ENCODE measurements at places on chromosomes 1 and 21.

DNA sequence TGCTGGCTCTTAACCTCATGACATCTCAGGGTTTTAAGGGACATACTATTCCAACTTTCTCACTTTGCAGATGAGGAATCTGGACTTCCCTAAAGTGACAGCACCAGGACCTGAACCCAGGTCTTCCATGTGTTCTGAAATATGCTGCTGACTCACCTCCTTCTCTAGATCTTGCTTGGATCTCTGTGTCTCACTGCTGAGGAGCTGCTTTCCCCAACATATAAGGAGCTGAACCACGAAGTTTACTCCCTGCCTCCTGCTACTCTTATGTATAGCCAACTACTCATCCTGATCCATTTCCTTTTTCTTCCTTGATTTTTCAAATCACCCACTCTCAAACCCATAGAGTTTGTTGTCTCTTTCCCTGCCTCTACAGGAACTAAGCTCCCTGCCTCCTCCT is 38.2 kb downstream of the ALG14 start:
- DNase-seq = no peak

- DNase-seq = no peak
Observed at GRCh38 chr21:38249256-38249655, 7.5 kb upstream of the KCNJ15 start.

DNA sequence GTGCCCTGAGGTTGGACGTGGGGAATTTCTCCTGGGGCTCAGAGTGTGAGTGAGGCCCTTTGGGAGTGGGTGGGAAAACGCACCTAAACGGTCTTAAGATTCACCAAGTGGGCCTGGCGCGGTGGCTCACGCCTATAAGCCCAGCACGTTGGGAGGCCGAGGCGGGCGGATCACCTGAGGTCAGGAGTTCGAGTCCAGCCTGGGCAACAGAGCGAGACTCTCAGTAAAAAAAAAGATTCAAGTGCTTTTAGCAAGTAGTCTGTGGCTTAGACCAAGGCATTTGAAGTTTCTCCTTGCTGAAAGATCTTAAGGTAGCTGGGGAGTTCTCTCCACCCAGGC is 1.4 kb downstream of the RPS8 start:
- DNase-seq = no peak

DNA sequence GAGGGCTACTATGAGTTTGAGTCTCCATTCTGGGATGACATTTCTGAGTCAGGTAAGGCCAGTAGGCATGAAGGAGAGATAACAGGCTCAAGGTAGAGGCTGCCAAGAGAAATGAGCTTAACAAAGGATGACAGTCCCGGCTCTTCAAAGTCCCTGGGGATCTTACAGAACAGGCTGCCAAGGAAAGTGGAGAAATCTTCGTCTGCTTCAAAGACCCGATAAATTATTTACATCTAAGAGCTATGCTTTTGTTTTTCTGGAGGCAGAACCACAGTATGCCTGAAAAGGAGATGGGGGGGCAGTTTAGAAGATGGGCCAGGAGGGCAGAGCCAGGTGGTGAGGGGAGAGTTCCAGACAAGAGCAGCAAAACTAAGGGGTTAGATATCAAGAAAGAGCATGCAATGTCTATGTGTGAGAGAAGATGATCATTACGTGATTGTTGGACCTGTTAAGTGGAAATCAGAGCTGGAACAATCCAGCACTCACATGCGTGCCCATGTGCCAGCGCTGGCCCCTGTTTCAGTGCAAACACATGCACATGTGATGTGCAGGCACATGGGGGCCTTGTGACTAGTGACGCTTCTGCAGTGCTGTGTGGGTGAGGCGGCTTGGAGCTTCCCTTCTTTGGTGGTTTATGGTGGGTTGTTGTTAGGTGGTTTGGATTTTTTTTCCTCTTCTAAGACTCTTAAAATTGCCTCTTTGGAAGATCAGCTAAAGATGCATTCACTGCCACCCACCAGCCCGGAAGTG is 25.7 kb downstream of the CAMK1G start:
- DNase-seq = no peak

GRCh38 chr1:21289700-21290545 is at the start of gene ECE1:
TSS of gene ECE1 (minus strand) at chr1:21290463. CDS start at chr1:21290414, 49 bp downstream.
- no peak for DNase-seq

GRCh38 chr1:70978623-70979022 is 69.0 kb downstream of the PTGER3 start:
- no peak for DNase-seq

DNA sequence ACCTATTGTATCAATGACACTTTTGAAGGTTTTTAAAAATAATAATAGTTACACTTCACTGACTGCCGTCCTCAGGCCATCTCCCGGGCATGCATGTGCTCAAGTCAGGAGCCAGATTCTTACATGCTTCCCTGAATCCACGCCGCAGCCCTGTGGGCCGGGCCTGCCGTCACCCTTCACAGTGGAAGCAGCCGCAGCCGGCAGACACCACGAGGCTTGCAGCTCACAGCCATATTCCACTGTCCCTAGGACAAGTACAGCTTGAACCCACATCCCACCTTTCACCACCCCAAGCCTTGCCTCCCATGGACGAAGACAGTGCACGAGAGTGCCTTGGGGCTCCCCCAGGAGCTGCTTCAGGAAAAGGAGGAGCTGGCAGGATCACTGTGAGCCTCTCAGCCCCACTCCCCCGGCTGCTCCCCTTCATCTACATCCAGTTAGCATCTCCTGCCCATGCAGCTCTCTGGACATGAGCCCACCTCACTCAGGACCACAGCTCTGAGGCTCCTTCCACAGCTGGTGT is 77.2 kb downstream of the POFUT2 start:
- DNase-seq = no peak

DNA sequence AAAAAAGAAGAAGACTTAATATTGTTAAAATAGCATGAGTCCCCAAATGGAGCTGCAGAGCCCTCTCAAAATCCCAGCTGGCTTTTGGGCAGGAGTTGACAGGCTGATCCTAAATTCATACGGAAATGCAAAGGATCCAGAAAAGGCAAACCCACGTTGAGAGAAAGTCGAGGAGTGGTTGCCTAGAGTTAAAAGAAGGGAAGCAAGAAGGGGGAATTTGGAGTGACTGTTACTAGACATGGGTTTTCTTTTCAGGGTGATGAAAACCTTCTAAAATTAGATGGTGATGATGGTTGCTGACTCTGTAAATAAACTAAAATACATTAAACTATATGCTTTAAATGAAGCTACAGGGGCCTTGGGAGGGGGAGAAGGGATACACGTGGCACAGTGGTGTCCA is 1.6 kb downstream of the DNMT3L start:
- no peak for DNase-seq

DNA sequence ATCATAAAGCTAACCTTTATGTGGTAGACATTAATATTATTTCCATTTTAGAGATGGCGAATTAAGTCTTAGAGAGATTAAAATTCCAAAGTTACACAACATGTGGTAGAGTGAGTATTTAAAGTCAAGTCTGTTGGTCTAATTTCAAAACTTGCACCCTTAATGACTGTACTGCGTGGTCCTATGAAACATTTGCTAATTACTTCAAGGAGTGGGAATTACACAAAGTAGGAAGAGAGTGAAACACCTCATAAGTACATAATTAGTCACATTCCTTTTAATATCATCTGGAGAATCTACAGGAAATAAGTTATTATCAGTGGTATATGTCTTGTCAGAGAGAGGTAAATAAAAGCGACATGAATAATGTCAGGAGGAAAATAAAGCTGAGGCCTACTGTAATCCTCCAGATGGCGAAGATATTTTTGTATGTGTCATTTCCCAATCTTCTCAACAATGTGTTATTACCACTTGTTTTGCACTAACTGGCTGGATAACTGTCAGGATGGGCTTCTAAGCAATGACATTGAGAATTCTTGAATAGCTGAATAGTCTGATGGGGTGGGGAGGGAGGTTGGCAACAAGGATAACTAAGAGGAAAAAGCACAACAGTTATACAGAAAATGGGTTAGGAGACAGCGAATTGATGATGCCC is 95.5 kb downstream of the TNFSF18 start:
- peak; percentile 71 for DNase-seq

GRCh38 chr1:22879445-22879844 is 93.2 kb downstream of the LACTBL1 start:
- DNase-seq = no peak

DNA sequence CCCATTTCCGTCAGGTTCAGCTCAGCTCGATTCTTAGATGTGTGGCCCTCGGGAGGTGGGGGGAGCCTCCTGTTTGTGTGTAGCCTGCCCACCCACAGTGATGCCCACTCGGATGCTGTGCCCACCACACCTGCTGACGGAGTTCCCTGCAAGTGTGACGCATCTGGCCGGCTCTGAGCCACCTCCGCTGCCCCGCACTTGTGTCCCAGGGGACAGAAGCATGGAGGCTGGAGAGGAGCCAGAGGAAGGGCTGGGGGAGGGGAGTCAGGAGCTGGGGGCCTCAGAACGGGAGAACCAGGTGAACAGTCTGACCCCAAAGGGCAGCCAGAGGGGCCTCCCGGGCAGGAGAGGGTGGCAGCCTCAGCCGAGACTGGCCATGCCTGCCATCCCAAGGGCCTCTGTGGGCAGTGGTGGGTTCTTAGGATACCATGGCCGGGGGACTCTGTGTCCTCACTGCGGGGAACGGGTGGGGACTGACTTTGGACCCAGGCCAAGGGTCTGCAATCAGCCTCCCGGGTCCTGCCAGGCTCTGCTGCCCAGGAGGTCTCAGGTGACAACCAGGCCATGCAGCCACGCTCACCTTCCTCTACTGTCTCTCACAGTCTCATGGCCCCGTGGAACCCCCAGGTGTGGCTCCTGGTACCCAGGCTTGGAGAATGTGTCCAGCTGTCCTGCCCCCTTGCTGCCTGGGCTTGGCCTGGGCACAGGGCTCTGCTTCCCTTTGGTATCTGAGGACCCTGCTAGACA is 267.2 kb upstream of the VAMP3 start:
- DNase-seq = no peak

- peak; percentile 34 for DNase-seq
Observed at GRCh38 chr1:116878804-116879477, 30.8 kb upstream of the PTGFRN start.

DNA sequence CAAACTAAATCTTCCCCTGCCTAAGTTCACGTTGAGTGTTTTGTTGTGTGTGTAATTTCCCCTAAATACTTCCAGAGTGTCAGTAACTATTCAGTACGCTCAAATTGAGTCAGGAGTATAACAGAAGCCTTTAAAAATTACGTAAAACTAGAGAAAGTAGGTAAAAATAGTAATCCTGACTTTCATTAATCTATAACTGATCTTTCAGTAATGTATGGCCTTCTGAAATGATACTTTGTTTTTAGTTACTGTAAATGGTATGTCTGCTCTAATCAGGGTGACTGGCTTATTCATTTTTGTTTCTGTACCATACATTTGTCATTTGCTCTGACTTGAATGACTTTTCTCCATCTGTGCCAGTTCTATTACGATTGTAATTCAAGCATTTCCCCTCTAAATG is 29.4 kb downstream of the MIER1 start:
- DNase-seq = no peak

- no peak for DNase-seq
Observed at GRCh38 chr1:162145966-162146696, 76.6 kb downstream of the NOS1AP start.

- DNase-seq = peak; percentile 68
Observed at GRCh38 chr1:213987927-213988506, at the start of gene PROX1. TSS of gene PROX1 (plus strand) at chr1:213987973. CDS start at chr1:213996536, 8,563 bp downstream.

DNA sequence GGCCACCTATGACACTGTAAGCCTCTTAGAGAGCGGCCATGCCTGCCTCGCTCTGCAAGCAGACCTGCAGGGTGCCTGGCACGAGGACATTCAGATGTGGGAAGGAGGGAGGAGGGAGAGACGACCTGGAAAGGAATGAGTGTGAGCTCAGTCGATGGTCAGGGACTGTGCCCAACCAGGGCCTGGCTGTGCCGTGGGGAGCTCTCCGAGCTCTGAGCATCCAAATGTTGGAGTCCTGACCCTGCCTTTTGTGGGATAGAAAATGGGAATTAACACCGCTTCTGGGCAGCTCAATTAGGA is 7.3 kb downstream of the CSTB start:
- DNase-seq = no peak

DNA sequence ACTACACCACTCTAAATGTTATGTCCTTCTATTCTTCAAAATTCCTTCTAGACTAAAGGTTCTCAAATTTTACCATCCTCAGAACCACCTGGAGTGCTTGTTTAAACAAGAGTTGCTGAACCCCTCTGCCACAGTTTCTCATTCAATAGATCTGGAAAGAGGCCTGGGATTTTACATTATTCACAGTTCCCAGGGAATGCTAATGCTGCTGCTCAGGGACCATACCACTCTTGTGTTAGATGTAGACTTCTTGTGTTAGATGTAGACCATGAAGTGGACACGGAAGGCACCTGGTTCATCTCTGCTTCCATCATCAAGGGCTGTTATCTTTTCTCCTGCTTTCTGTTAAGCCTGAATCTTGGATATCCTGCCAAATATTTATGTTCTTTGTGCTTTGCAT is 31.3 kb upstream of the CCN1 start:
- no peak for DNase-seq

DNA sequence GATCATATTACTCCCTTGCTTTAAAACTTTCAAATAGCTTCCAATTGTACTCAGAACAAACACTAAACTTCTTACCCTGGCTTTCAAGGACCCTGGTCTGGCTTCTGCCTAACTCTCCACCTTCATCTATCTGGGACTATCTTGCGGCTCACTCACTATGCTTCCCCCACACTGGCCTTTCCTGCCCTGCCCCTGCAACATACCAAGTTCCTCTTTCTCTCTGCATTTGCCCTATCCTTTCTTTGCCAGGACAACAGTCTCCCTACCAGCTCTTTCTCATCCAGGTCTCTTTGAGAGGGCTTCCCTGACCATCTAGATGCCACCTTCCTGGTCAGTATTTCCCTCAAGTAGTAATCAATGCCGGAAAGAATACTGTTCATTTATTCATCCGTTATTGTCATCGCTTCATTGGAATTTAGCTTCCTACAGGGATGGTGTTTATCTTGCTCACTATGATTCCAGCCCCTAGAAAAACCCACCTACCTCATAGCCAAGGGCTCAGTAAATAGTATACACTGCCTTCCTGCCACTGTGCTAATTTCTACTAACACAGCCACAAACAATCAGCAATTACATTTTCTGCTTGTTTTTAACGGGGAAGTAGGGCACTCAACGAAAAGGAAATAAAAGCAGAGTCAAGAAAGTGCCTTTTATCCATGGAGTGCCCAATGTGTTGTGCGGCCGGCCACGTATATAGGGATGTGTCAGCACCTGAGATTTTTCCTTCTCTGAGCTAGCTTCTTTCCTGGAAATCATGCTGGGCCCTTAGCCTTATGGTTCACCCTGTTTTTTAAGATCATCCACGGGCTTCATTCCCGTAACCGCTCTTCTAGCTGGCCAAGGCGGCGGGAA is 521 bp upstream of the CDC7 start:
- no peak for DNase-seq

DNA sequence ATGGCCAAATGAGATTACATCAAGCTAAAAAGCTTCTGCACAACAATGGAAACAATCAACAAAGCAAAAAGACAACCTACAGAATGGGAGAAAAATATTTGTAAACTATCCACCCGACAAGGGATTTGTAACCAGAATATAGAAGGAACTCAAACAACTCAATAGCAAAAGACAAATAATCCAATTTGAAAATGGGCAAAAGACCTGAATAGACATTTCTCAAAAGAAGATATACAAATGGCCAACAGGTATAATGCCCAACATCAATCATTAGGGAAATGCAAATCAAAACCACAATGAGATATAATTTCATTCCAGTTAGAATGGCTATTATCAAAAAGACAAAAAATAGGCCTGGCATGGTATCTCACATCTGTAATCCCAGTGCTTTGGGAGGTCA is 140.0 kb downstream of the GLUL start:
- DNase-seq = no peak

GRCh38 chr1:35577071-35577998 is 4.2 kb downstream of the TFAP2E start:
- DNase-seq = no peak

- DNase-seq = no peak
Observed at GRCh38 chr1:17184161-17184665, 20.7 kb upstream of the PADI1 start.

- no peak for DNase-seq
Observed at GRCh38 chr1:204477036-204477740, 17.4 kb downstream of the PIK3C2B start.
